Occipital lobe (tissue), 3 donors: ENCODE measurements at places on chromosomes 6 and 20. TPM values are rescaled to one million over a fixed set of nuclear protein-coding genes. Genes with fewer than 3 reads are reported as not detected.

DYNLT2 gene
- total RNA-seq, result 2.8 TPM

CDH4 gene
- 22.3 TPM for total RNA-seq

EDN1 gene
- 5.9 TPM for total RNA-seq

EMILIN3 gene
- 3.1 TPM for total RNA-seq

BPHL gene
- total RNA-seq, result 18.9 TPM

TMEM151B gene
- total RNA-seq, result 53.5 TPM

OOEP gene
- not detected for total RNA-seq

IMPG1 gene
- not detected for total RNA-seq

DNA sequence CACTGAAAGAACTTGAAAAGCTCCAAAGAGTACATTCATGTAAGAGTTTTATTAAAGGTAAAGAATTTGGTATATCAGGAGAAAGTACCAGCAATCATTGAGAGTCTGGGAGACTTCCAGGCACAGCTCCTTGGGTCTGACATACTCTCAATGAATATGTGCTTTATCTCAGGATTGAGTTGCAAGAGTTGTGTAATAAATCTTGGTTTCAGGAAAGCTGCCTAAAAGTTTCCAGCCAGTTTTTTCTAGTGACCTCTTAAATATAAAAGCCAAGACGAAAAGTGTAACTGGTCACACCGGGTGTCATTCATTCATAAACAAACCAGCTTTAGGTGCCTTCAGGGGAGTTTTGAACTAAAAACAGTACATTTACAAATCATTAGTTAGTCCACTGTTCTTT lies 21.6 kb upstream of the GJA1 start:
- no peak for DNase-seq

- DNase-seq, result peak; percentile 11
Observed at GRCh38 chr6:13710552-13711323, 897 bp downstream of the RANBP9 start.

GRCh38 chr6:10391799-10392198 lies 23.1 kb downstream of the TFAP2A start:
- DNase-seq, result no peak

DNA sequence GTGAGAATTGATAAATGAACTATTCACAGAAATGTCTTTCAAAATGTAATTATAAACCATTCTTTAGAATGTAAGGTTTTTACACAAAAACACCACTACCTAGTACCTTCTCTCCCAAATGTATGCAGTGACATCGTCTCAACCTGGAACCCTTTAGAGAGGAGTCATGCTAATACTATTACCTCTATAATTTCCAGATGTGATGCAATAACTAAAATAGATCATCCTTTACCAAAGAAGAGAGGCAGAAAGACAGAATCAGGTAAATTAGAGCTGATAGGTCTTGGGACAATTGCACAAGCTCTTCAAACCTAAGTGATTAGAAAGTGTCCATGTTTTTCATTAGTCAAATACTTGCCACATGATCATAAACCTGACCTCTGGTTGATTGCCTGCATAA lies 96.7 kb downstream of the HDGFL1 start:
- DNase-seq, result no peak

GRCh38 chr6:97440590-97441176 lies 157.7 kb upstream of the MMS22L start:
- DNase-seq, result peak; percentile 66

- no peak for DNase-seq
Observed at GRCh38 chr20:34427331-34427730, 64.3 kb downstream of the ITCH start.

GRCh38 chr20:15100506-15101160 lies 763.2 kb upstream of the FLRT3 start:
- DNase-seq, result no peak

DNA sequence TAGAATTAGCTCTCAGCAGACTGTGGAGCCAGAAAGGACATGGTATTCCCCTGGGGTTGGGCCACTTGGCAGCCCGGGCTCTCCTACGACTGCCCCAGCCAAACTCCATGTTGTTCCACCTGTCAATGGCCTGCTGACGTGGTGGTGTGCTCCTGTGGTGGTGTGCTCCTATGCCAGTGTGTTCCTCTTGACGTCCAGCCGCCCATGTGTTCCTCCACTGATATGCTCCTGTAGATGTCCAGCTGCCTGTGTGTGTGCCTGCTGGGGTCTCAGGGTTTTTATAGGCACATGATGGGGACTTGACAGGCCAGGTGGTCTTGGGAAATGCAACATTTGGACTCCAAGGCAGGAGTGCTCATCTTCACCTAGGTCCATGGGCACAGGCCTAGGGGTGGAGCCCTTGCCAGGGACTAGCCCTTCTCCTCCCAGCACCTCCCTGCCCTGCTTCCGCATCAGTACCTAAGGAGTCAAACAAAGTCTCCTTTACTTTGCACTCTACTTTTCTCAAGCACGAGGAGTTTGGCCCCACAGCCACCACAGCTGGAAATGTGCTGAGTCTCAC lies 133.5 kb downstream of the TINAG start:
- DNase-seq, result no peak
